Stimulated activated CD4-positive, alpha-beta T cell treated with anti-CD3 and anti-CD28 coated beads, Interleukin-1b, Interleukin-23, amount 100 ng/mL, for 24 hours (primary cell): ENCODE measurements at places on chromosomes 4 and X.

DNA sequence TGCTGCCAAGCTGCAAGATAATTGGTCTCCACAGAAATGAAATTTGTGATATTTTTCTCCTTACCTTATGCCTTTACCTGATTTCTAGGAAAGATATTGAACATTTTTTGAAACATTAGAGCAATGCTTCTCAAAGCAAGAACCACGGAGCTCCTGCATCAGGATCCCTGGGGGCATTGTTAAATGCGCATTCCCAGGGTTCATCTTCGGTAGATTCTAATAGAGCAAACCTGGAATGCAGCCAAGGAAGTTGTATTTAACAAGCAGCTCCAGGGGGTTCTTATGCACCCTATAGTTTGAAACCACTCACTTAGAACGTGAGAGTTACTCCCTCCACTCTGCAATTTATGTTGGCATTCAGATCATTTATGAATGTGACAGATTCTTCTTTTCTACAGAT is 126.2 kb downstream of the SLC39A8 start:
- no peak for DNase-seq

DNA sequence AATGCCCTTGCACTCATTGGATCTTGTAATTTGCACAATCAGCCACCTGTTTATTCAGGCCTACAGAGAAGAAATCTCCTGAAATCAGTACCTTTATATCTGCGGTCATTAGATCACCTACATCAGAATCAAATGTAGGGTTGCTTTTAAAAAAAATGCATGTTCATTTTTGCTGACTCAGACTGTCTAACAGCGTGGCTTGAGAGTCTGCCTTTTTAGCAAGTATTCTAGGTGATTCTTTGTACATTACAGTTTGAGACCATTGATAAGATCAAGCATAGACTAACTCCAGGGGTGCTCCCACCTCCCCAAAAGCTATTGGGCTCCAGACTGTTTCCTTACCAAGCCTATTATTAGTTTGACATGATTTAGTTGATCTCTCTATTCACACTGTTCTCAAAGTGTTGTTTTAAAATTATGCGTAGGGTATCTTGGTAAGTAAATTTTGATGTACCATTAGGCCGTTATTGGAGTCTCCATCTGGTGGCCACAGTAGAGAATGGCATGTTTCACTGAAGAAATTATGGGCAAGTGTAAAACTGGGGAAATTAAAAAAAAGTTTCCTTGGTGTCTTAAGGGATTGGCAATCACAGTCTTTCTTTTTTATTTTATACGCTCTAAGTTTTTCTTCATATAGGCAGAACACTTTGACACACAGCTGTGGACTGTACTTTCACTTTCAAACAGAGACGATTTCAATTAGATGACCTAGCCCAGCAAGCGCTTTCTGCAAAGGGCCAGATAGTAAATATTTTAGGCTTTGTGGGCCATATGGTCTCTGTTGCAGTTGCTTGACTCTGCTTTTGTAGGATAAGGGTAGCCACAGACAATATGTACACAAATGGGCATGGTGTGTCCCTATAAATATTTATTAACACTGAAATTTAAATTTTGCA is 33.7 kb upstream of the MSL3 start:
- no peak for DNase-seq

DNA sequence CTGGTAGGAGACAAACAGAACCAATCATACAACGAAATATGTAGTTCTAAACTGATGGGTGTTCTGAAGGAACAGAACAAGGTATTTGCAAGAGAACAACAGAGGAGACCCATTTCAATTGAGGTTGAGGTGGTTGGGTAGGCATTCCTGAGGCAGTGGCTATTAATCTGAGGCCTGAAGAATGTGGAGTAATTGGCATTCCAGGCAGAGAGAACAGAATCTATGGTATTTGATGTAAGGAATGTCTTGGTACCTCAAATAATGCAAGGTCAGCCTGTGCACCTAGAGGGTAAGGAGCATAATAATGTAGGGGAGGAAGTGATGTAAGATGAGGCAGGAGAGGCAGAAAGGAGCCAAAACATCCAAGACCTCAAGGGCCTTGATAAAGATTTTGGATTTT is 109.5 kb upstream of the TEX13C start:
- no peak for DNase-seq

GRCh38 chrX:13448941-13449340 is 120.5 kb upstream of the EGFL6 start:
- no peak for DNase-seq

- no peak for DNase-seq
These were observed 238.4 kb upstream of the PSAPL1 start for GRCh38 chr4:7673121-7673520.

- no peak for DNase-seq
These were observed 148.9 kb downstream of the STIM2 start for GRCh38 chr4:27009539-27009938.
